ENCODE measurements at places on chromosomes 3 and 15.
A peak's percentile ranks its signal among the peaks of the same experiment; 100 is the strongest.

- DNase-seq, result peak; percentile 18
Measured at GRCh38 chr15:92449476-92449875, 55.8 kb downstream of the ST8SIA2 start.

- DNase-seq, result peak; percentile 99
Measured at GRCh38 chr15:59298225-59298853, 74.3 kb downstream of the MYO1E start.

- DNase-seq, result peak; percentile 4
Measured at GRCh38 chr3:157746391-157746790, 243.2 kb upstream of the VEPH1 start.

DNA sequence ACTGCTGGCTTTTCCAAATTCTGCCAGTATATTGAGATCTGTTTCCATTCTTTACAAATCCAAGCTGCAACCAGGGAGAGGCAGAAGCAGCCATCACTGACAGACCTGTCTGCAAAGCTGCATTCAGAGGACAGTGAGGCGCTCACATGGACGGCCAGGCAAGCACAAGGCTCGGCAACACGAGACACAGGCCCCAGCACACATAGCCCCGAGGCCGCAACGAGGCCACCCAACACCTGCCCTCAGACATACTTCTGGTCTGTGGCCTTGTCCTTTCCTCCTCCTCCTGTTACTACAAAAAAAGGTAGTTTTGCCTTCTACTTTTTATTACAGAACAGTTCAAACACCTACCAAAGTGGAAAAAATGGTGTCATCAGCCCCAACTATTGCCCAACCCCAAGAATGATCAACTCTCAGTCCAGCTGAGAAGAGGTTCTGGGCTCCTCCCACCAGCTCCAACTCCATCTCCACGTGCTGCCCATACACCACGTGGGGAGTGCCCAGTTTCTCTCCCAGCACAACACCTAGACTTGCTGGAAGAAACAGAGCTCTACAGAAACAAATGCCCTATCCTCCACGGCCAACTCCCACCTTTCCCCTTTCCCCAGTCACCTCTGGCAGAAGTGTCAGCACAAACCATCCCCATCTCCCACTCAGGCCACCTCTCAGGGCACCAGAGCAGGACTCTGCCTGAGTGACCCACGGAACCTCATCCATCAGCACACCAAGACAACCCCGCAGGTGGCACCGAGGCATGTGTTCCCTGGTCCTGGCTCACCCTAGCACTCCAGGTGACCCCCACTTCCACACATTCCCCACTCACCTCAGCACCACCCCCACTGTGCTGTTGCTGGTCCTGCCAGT is 7.4 kb downstream of the ZXDC start:
- DNase-seq, result no peak

DNA sequence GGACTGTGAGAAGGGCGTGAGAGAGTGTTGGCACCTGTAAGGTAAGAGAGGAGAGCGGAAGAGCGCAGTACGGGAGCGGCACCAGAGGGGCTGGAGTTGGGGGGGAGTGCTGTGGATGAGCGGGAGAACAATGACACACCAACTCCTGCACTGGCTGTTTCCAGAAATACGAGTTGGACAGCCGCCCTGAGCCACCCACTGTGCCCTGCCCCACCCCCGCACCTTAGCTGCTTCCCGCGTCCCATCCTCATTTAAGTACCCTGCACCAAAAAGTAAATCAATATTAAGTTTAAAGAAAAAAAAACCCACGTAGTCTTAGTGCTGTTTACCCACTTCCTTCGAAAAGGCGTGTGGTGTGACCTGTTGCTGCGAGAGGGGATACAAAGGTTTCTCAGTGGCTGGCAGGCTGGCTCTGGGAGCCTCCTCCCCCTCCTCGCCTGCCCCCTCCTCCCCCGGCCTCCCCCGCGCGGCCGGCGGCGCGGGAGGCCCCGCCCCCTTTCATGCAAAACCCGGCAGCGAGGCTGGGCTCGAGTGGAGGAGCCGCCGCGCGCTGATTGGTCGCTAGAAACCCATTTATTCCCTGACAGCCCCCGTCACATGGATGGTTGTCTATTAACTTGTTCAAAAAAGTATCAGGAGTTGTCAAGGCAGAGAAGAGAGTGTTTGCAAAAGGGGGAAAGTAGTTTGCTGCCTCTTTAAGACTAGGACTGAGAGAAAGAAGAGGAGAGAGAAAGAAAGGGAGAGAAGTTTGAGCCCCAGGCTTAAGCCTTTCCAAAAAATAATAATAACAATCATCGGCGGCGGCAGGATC is at the start of gene SOX2:
SOX2 (plus strand) TSS at position 601 of the 811 bp plus-strand sequence. CDS start 436 bp downstream, outside the sequence.
- peak; percentile 83 for DNase-seq

- no peak for DNase-seq
Measured at GRCh38 chr3:124895756-124896155, 8.6 kb upstream of the ITGB5 start.

DNA sequence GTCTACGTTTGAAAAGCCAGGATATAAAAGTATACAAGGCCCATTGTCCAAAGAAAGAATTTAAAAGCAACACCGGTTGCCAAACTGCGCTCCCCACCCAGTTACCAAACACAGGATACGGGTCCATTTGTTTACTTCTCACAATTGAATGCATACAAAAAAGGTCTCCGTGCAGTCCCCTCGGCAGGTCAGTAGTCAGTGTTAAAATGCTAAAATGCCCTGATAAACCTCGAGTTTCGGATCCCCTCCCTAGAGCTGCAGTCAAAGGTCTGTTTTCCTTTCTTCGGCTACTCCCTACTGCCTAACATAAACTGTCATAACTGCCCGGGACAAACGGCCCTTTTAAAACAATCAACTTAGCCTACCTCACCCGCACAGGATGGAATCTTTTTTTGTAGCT is 534.6 kb downstream of the FOXP1 start:
- no peak for DNase-seq

DNA sequence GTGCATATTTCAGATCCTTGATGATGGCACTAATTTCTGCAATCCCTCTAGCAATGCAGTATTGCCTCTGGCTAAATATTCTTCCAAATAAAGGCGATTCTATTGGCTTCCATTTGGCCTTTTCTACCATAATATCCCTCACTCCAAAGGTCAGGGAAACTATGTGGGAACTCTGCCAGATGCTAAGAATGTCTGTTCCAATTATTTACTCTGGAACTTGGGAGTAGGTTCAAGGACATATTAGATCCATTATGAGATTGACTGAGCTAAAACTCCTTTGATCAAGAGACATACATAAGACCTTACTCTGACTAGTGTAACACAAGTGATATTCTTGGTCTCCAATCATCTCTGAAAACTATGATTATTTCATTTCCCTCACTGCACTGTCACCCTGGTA is 674.5 kb upstream of the NECTIN3 start:
- no peak for DNase-seq

- DNase-seq, result no peak
Measured at GRCh38 chr3:42175386-42176240, 84.5 kb downstream of the TRAK1 start.

GRCh38 chr3:78313332-78313731 is 1273.4 kb downstream of the ROBO2 start:
- no peak for DNase-seq

- DNase-seq, result no peak
Measured at GRCh38 chr15:88255484-88256278, 858 bp downstream of the NTRK3 start.

DNA sequence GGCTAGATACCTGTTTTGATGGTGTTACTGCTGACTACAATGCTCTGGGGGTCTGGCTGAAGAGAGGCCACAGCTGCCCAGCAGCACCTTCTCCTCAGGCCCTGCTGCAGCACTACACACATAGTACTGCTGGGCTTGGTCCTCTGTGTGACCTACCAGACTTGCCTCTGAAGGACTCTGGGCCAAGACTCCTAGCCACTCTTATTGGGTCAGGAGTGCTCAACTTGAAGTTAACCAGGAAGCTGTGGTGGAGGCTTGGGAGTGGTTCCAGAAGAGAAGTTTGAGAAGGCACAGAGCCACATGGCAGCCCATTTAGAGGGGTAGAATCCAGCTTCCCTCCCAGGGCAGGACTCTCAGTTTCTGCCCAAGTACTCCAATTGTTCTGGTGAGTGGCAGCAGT is 16.6 kb downstream of the ELP6 start:
- no peak for DNase-seq

- no peak for DNase-seq
Measured at GRCh38 chr15:74451322-74451721, 9.6 kb downstream of the UBL7 start.

GRCh38 chr3:170889132-170889531 is 19.1 kb upstream of the RPL22L1 start:
- no peak for DNase-seq

- DNase-seq, result peak; percentile 82
Measured at GRCh38 chr3:79167651-79168416, 600.0 kb downstream of the ROBO1 start.

GRCh38 chr3:177529716-177530335 is 332.5 kb upstream of the TBL1XR1 start:
- no peak for DNase-seq

DNA sequence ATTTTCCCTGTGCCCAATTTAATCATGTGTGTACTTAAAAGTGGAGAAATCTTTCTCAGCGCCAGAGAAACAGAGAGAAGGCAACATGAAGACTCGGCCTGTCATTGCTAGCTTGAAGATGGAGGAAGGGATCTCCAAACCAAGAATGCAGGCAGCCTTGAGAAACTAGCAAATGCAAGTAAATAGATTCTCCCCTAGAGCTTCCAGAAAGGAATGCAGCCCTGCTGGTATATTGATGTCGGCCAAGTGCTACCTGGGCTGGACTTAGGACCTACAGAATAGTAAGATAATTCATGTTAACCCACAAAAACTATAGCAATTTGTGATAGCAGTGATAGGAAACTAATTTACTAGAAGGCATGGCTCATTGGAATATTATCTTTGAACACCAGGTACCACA is 150.9 kb upstream of the ABI3BP start:
- DNase-seq, result no peak

All from bronchial epithelial cell (primary cell).